CD4-positive, alpha-beta T cell treated with Interferon gamma for 1 hour (primary cell): ENCODE measurements at places on chromosomes 5 and 9.

- no peak for DNase-seq
Observed at GRCh38 chr9:2192356-2192979, 177.3 kb downstream of the SMARCA2 start.

DNA sequence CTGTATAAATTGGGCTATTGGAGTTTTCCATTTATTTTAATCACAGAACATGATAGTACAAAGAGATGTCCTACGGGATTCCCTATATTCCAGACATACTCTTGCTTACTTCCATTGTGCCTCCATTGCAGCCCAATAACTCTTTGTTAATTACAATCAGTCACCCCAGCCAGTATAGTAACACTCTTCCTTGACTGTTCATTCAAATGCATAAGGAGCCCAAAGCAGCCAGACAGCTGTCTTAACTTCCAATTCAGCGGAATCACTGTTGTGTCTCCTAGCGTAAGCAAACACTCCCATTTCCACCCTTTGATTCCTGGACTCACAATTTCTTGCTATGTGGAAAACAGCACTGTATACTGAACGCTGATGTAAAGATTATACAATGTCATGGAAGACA is 942.3 kb downstream of the TAF11L14 start:
- DNase-seq: no peak

GRCh38 chr5:145203193-145203592 is 631.9 kb downstream of the PRELID2 start:
- no peak for DNase-seq

DNA sequence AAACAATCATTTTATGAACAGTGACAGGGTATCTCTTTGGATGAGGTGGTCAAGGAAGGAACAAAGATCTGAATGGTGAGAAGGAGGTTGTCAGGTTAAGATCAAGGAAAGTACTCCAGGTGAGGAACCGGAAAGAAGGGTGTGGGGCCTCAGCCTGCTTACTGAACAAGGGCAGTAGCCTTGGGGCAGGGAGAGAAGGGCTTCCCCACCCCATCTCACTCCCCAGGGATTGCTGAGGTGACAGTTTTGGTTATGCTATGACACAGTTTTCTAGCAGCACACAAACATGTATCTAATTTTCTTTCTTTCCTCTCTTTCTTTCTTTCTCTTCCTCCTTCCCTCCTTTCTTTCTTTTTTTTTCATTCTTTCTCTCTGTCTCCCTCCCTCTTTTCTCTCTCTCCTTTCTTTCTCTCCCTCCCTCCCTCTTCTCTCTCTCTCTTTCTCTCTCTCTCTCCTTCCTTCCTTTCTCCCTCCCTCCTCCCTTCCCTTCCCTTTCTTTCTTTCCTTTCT is 4.1 kb upstream of the HDHD3 start:
- no peak for DNase-seq

- DNase-seq: no peak
Observed at GRCh38 chr5:34034534-34035327, 8.3 kb downstream of the C1QTNF3 start.
